ENCODE measurements at places on chromosomes 3 and 15.

GRCh38 chr3:169315996-169316395 lies 347.5 kb downstream of the MECOM start:
- no peak for DNase-seq

DNA sequence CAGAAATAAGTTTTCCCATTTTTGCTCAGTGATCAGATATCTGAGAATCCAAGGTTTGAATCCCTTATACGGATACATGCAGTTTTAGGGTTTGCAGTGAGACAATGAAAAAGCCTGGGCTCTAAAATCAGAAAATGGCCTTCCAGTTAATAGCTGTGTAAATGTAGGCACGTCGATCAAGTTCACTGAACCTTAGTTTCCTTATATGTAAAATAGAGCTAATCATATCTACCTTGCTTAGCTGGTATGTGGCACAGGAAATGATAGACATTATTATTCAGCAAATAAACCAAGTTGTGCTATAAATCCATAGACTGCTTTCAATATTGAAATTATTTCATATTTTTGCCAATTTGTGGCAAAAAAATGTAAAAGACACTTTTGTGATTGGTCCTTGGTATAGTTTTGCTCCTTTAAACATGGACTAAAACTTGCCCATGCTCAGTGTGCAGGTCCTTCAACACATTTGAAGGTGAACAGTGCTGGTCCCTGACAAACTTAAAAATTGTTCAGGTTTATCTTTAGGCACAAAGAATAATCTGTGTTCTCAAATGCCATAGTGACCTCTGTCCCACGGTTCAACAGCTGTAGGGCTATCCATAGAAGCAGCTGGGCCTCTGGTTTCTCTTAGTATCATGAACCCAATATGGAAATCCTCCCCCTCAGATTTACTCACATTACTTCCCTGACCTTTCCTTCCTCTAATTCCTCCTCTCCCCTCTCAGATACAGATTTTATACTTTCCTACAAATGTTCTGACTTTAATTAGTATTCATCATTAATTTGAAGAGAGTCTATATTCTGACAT lies 51.0 kb downstream of the CCDC54 start:
- DNase-seq = no peak

GRCh38 chr15:76809412-76810103 lies 95.6 kb downstream of the SCAPER start:
- no peak for DNase-seq

DNA sequence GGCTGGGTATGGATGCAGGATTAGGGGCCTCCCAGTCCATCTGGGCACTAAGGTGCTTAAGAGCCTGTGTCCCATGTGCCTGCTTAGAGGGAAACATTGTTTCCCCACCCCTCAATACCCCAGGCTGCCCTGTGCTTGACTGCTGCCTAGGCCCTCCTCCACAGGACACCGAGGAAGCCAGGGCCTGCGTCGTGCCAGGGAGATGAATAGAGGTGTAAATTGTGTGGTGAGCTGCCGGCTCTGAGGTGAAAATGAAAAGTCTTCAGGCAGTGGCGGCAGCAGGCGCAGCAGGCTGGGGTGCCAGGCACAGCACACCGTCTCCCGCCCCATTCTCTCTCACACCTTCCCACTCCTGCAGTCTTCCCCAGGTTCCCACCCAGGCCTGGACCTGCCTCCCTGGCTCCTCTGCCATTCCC lies 13.9 kb upstream of the GRM2 start:
- DNase-seq = no peak

GRCh38 chr15:38354315-38354929 lies 99.5 kb upstream of the FAM98B start:
- peak; percentile 4 for DNase-seq

DNA sequence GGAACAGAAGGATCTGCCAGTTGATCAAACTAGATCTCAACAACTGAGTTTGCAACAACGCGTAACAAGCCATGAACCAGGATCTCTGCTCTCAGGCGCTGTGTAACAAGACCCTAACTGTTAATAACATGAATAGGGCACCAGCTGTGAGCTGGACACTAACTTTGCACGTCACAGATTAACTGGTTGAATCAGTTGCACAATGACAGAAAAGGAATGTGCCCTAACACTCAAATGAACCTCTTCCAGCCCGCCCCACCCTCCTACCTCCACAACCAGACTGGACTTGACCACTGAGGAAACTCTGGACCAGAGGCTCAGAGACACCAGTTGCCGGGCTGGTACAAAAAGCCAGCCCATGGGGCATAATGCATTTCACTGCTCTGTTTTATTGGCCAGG lies 34.3 kb downstream of the MCF2L2 start:
- DNase-seq = no peak

Data from stimulated activated CD8-positive, alpha-beta memory T cell treated with anti-CD3 and anti-CD28 coated beads, Interleukin-4, amount 100 ng/mL, for 4 hours (primary cell).